ENCODE measurements at places on chromosomes 4 and X.

- DNase-seq = no peak
These were observed 136.8 kb downstream of the C4orf33 start for GRCh38 chr4:129232589-129233337.

DNA sequence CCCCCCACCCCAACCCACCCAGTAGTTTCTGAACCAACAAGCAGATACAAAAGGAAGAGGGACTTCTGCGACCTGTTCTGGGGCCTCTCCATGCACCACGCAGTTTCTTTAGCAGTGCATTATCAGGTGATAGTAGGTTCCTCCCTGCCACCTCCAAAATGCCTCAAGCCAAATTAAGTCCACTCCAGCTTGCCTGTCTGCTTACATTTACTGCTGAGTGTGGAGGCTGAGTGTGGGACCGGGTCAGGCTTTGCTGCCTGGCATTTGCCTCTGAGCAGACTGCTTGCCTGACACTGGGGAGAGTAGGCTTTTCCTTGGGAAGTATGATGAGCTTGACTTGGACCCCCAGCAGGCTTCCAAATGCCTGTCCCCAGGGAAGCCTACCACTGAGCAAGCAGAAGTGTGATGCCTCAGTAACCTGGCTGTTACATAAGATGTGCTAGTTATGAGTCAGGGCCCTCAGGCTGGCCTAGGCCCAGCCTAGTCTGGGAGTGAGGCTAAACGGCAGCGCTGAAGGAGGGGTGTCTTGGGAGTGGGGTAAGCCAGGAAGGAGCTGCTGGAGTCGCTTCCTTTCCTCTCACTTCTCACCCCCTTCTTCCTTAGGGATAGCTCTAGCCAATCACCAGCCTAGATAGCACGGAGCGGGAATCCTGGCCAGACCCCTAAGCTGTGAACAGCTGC is 9.0 kb downstream of the TSC22D3 start:
- no peak for DNase-seq

DNA sequence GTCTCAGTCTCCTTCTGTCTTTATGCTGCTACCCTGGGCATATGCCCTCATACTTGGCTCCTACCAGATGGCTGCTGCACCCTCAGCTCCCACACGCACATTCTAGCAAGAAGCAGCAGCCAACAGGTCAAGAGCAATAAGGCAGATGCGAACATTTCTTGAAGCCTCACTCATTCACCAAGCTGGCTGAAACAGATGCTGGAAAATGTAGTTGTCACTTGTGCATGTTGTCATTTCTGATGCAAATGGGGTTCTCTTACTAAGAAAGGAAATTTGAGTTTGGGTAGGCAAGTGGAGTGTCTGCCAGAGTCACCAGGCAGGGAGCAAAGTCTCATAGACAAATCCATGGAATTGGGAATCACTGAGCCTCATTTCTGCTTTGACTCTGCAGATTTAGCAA is 57.4 kb upstream of the SORBS2 start:
- no peak for DNase-seq

DNA sequence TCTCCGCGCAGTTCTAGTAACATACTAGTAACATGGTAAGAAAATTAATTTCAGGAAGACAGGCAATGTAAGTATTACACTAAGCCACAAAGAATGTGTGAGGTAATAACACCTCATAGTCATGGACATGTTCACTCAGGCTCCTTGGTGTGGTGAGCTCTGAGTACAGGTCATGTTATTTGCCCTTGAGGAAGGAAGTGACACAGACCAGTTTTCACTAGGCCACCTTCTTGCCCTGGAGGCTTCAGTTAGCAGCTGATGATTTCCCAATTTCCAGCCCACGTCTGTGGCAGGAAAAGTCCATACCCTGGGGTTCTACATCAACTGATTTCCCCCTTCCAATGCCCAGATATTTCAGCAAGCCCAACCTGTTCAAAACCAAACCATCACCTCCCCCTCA is 6.7 kb downstream of the APOO start:
- DNase-seq = no peak

DNA sequence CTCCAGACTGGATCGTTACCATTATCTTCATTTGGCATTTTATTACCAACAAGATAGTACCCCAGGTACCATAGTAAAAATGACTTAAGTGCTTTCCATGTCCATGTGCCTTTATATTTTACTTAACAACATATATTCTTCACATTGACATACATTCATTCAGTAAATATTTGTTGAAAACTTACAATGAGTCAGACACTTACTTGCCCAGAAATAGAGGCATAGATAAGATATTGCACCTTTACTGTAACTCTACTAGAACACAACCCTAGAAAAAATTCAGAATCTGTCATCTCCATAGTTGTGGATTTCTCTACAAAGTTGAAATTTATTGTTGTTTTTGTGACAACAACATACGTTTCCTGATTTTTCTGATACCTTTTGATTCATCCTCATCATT is 640.6 kb downstream of the RPA4 start:
- DNase-seq = no peak

- DNase-seq = no peak
These were observed 51.0 kb downstream of the GUCY1B1 start for GRCh38 chr4:155809835-155810234.

- no peak for DNase-seq
These were observed 8.4 kb upstream of the NWD2 start for GRCh38 chr4:37236165-37236564.

DNA sequence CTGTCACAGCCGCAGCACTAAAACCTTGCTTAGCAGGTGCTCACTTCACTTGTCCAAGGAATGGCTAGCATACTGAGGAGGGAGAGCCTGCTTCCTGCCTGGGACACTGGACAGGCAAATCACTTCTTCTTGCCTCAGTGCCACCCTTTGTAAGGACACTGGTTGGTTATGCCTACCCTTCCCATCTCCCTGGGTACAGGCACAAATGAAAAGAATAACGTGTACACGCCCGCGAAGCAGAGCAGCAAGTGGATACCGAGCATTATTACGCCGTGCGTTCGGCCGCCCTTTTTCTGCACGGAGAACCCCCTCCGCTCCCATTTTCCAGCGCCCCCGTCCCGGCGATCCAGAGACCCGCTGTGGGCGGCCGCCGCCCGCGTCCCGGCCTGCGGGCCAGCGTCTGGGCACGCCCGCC is 338 bp upstream of the KLHL2 start:
- no peak for DNase-seq

DNA sequence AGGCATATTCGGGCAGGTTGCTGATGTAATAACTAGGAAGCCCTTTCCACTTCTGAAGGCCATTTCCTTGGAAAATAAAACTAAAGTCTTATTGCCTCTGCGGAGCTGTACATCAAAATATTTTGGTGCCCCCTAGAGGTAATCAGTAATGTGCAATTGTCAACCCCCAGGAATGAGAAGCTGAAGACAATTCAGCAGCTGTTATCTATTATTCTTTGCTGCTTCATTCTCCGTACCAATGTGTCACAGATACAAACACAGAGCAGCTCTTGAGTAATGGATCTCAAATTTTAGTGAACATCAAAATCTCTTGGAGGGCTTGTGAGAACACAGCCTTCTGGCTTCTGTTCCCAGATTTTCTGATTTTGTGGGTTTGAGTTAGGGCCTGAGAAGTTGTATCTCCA is 3.5 kb upstream of the SLIT2 start:
- no peak for DNase-seq

- no peak for DNase-seq
These were observed 22.5 kb downstream of the PPA2 start for GRCh38 chr4:105451346-105451745.

DNA sequence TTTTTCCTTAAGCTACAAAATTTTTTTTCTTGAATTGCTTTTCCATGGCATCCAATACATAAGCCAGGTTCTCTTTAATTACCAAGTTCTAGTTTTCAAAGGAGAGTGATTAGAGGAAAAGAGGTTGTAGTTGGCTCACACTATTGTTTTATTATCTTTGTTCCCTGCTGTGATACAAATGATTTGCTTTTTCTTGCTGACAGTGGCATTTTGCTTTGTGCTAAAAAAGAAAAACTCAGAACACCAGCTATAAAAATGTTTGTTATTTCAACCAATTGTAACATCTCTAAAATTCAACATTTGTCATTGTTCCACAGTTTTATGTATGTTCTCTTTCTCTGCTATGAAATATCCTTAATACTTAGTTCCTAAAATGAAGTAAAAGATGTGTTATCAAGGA is 1817.2 kb downstream of the STIM2 start:
- DNase-seq = no peak

GRCh38 chr4:159655547-159655946 is 552.7 kb downstream of the RAPGEF2 start:
- DNase-seq = no peak

DNA sequence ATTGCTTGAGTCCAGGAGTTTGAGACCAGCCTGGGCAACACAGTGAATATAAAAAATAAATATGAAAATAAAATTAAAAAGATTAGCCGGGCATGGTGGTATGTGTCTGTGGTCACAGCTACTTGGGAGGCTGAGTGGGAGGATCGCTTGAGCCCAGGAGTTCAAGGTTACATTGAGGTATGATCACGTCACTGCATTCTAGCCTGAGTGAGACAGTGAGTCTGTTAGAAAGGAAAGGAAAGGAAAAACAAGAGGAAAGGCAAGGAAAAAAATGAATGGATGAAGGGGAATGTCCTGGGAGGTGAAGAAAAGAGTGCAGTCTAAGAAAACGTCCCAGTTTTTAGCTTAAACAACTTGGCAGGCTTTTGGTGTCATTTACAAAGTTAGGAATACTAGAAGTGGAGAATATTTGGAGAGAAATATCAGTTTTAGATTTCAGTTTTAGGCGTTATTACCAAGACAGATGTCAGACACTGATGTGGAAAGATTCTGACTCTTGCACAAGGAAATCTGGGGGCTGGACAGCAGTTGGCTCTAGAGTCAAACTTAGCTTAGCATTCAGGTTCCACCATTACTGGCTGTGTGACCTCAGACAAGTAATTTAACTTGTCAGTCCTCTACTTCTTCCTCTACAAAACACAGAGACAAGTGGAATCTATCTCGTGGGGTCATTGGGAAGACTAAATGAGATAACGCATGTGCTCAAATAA is 139.0 kb downstream of the TSPAN5 start:
- DNase-seq = no peak

DNA sequence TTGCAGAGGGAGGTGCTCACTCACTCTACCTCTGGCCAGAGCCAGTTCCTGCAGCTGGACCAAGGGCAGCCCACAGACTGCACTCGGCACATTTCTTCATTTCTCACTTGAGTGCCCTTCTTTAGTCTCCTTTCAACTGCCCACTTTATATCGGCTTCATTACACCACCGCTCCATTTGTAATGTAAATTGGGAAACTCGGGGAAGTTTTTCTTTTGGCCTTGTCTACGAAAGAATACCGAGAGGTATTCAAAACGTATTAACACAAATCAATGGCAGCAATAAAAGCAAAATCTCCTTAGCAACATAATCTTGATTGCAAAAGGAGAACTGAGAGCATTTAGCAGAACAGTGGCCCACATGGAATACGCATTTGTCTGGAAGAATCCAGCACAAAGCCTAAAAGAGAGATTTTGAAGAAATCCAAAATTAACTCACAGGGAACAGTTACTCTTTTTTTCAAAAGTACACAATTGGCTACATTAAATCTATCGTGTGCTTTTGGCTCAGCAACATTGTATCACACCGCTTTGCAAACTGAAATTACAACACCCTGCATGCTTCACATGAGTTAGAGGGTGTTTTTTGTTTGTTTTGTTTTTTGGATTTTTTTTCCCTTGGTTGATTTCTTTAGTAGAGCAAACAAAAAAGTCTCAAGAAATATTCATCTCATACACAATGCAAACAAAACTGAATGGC is 62.6 kb downstream of the CHIC2 start:
- no peak for DNase-seq

- DNase-seq = no peak
These were observed 40.0 kb downstream of the CRLF2 start for GRCh38 chrX:1172496-1172895.

- no peak for DNase-seq
These were observed 83.7 kb upstream of the FAM9C start for GRCh38 chrX:13128104-13128503.

DNA sequence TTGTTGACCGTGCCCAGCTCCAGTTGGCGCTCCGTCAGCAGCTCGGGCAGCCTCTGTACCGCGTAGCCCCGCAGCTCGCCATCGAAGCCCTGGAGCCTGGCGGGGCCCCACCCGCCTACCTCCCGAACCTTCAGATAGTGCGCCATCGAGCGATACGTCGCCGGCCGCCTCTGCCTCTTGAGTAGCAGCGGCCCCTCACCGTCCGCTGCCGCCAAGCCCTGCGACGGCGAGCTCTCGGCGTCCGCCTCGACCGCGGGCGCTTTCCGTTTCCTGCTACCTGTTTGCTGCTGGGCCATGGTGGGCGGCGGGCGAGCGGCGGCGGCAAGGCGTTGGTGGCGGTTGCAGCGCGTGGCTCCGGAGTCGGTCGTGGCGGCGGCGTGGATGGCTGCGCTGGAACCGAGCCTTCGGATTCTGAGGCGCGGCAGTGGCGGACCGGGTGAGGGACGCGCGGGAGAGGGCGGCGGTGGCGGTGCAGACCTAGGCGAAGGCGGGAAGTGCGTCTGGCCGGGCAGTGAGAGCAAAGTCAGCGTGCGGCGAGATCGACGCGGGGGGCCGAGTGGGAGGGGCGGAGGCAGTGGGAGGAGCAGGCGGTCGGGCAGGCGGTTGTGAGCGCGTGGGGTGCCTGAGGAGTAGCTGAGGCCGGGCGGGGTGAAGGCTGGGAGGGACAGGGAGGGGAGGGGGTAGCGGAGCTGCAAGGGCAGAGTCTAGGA is at the start of gene DCAF12L1:
Gene DCAF12L1 (minus strand): TSS at position 502 of the 710 bp plus-strand sequence. CDS start 206 bp downstream, at position 296.
- DNase-seq = no peak

DNA sequence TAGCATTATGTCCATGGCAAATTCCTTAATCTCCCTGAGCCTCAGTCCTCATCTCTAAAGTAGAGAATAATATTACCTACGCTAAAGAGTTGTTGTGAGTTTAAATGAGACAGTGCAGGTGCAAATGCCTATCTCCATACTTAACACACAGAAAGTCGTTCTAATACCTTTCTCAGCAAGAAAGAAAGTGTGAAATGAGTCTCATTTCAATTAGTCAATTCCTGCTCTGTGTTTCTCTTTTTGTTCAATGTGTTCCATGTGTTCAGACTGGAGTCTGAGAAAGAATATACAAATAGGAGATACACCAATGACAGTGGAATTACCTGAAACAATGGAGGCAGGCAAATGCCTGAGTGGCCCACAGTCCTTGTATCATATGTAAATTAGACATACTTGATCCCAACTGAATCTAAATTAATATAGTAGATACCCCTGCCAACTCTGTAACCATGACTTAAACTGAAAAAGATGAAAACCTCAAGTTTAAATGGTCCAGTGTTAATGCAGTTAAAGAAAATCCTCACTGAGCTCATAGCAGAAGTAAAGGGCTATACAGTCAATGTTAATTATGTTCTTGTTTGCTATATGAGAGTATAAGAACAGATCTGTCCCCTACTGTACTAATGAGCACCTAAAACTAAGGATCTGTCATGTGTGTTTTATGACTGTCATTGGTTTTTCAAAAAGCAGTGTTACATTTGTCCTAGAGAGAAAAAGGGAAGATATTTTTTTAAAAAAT is 68.2 kb downstream of the GPC3 start:
- DNase-seq = no peak

DNA sequence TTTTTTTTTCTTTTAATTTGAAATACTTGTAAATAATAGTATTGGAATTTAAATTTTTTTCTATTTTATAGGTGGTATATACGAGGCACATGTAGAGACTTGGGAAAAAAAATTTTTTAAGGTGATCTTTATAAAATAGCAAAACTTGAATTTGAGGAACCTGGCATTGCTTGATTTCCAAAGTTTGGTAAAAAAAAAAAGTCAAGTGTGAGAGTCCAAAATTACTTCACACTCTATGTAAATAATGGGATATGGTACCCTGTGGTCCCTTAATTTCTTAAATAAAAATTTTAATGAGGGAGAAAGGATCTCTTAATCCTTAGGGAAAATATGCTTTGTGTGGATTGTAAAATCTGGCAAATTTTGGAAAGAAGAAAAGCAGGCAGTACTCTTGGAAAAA is 19.0 kb downstream of the SPRY1 start:
- no peak for DNase-seq

GRCh38 chrX:15475021-15475420 is 18.1 kb downstream of the PIR start:
- no peak for DNase-seq
